ENCODE measurements at places on chromosomes 4 and X.

- DNase-seq, result no peak
Observed at GRCh38 chrX:15496824-15497223, 3.7 kb upstream of the PIR start.

DNA sequence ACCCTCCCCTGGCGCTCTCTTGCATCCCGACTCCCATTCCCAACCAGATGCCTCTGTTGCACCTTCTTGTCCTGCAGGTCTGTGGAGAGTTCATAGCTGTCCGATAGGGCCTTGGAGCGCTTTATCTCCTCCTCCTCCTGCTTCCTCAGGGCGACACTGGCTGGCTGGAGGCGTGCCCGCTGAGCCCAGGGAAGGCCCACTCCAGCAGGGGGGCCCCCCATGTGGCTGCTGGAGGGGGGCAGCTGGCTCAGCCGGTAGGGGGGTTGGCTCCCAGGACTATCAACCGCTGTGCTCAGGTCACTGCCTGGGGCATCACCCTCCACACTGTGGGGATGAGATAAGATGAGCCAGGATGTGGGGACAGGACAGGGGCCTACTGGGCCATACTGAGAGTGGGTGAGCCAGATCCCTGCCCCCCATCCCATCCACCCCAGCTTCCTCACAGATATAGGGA, 25.6 kb downstream of the IQSEC2 start:
- no peak for DNase-seq

DNA sequence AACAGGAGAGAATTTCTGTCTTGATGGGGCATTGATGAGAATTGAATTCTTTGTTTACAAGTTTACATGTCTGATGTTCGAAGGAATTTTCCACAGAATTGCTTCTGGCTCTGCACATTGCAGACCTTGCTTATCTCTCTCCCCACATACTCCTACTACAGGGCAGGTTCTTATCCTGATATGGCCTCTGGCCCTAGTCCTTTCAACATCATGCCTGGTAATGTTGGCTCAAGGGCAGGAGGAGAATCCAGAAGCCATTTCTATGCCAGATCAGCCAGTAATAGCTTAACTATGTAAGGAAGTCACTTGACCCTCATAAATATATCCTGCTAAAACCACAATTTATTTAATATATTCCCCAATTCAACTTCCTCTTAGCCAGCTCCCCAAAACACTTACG, 24.3 kb upstream of the TSPAN5 start:
- no peak for DNase-seq

GRCh38 chrX:46308110-46308509, 237.1 kb downstream of the ZNF674 start:
- DNase-seq, result no peak

GRCh38 chr4:11021333-11021732, 336.8 kb upstream of the CLNK start:
- DNase-seq, result no peak

GRCh38 chr4:147060151-147060931, 114.7 kb upstream of the TTC29 start:
- no peak for DNase-seq

DNA sequence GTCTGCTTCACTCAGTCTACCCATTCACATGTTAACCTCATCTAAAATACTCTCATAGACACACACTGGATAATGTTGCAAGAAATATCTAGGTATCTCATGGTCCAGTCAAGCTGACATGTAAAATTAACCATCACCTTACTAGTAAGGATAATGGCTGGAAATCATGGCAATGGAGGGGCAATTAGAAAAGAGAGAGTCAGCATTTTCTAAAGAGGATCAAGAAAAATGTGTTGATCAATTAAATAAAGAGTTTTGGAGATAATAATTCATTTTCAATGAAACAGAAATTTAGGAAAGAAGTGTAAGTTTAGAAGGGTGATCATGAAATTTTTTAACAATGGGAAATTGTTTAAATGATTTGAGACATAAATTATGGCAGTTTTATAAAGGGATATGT, 1914.1 kb upstream of the IGFBP7 start:
- no peak for DNase-seq

DNA sequence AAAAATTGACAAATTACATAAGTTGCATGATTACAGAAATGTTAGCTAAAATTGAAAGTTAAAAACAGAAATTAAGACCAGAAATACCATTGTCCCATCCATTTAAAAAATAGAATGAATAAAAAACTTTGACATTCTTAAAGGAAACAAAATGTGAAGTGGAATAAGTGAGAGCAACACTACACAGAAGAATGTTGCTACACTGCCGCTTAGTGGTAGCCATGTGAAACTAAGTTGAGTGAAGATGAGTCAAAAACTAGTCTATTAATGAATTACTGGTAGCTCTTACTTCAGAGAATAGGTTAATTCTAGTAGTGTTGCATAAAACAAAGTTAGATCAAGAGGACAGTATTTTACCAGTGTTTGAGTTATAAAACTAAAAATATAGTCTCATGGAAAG, 571.0 kb upstream of the KLHL4 start:
- no peak for DNase-seq

GRCh38 chrX:67787196-67787595, 243.4 kb downstream of the AR start:
- no peak for DNase-seq

DNA sequence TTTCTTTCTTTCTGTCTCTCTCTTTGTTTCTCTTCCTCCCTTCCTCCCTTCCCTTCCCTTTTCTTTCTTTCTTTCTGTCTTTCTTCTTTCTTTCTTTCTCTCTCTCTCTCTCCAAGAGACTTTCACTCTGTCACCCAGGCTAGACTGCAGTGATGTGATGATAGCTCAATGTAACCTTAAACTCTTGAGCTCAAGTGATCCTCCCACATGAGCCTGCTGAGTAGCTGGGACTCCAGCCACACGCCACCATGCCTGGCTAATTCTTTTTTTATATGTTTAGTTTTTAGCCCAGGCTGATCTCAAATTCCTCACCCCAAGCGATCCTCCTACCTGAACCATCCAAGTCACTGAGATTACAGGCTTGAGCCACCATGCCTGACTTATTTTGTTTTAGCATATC, 64.3 kb upstream of the EMCN start:
- no peak for DNase-seq

GRCh38 chrX:129523079-129523911, at the start of gene SMARCA1:
TSS of gene SMARCA1 (minus strand) at chrX:129523490. CDS start at chrX:129523370, 120 bp downstream.
- DNase-seq, result peak; percentile 75

- no peak for DNase-seq
Observed at GRCh38 chrX:48971249-48972219, at the start of gene KCND1. TSS of gene KCND1 (minus strand) at chrX:48971844. CDS start at chrX:48970271, 1,573 bp downstream.

GRCh38 chrX:7444967-7445366, 297.0 kb upstream of the PUDP start:
- no peak for DNase-seq

- no peak for DNase-seq
Observed at GRCh38 chr4:151806511-151806927, 45.7 kb upstream of the GATB start.

GRCh38 chr4:137470806-137471205, 61.5 kb downstream of the PCDH18 start:
- DNase-seq, result no peak

GRCh38 chrX:73964579-73964978, 339.4 kb upstream of the ZCCHC13 start:
- DNase-seq, result no peak

DNA sequence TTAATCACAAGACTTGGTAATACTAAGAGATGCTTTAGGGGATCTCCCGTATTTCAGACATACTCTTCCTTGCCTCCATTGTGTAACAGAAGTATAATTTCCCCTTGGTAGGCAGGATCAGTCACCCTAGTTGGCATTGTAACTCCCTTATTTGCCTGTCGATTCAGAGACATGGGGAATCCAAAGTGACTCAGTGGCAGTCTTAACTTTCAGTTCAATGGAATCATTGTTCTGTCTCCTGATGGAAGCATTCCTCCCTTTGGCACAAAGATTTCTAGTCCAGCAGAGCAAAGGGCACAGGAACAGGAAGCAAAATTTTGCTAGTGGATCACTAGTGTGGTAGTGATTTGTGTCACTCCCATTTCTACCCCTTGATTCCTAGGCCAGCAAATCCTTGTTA, 80.4 kb downstream of the DCUN1D4 start:
- DNase-seq, result no peak

DNA sequence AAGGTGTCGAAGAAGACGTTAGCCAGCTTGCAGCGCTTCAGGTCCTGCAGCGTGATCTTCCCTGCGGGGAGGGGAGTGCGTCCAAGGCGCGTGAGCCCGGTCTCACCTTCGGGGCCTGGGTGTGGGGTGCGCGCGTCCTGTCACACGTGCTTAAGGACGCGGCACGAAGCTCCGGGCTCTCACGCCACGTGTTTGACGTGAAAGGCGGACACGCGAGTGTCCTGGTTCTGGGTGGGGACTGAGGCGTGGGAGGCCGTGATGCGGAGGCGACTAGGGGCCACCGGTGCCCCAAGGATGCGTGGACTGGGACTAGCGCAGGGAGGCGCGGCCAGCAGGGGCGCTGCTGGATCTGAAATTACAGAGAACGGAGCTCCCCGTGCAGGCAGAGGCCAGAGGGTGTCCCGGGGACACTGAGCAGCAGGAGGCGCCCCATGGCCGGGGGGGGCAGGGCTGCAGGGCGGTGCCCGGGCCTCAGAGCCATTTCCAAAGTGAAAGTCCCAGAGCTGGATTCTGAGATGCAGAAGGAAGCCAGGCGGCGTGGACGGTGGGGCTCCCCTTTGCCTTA, 20.3 kb upstream of the GTPBP6 start:
- DNase-seq, result no peak

- no peak for DNase-seq
Observed at GRCh38 chr4:4506961-4507360, 34.9 kb downstream of the STX18 start.

- no peak for DNase-seq
Observed at GRCh38 chr4:162497564-162498167, 333.9 kb upstream of the FSTL5 start.

GRCh38 chr4:79513576-79513975, 105.5 kb upstream of the GK2 start:
- DNase-seq, result no peak

DNA sequence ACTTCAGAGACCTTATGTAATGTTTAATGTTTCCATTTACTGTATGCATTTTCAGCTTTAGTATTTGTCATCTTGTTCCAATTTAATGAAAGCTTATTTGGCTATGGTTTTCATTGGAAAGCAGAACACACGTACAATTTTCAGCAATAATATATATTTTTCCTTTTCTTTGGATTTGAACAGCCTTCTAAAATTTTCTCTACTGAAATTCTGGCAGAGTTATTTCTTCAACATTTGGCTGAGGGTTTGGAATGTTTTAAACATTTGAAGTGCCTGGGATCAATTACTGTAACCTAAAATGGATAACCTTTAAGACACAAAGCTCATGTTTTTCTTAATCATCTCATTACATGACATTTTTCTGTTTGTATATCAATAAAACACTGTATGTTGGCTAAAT, 156.9 kb downstream of the TENM3 start:
- no peak for DNase-seq

- peak; percentile 31 for DNase-seq
Observed at GRCh38 chr4:5374592-5374991, 323.3 kb downstream of the STK32B start.

DNA sequence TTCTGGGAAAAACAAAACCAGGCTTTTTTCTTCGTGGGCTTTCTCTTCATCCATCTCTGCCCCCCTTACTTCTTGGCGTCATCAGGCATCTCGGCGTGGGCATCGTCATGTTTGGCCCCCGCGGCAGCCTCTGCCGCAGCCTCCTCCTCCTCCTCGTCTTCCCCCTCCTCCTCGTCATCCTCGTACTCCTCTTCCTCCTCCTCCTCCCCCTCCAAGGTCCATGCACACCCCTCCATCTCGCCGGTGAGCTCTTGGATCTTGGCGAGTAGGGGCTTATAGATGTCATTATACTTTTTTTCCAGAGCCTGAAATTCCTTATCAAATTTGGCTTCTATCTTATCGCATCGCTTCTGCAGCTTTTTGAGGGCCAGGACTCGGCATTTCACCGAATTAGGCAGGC, 488 bp downstream of the NAP1L5 start:
- DNase-seq, result no peak

DNA sequence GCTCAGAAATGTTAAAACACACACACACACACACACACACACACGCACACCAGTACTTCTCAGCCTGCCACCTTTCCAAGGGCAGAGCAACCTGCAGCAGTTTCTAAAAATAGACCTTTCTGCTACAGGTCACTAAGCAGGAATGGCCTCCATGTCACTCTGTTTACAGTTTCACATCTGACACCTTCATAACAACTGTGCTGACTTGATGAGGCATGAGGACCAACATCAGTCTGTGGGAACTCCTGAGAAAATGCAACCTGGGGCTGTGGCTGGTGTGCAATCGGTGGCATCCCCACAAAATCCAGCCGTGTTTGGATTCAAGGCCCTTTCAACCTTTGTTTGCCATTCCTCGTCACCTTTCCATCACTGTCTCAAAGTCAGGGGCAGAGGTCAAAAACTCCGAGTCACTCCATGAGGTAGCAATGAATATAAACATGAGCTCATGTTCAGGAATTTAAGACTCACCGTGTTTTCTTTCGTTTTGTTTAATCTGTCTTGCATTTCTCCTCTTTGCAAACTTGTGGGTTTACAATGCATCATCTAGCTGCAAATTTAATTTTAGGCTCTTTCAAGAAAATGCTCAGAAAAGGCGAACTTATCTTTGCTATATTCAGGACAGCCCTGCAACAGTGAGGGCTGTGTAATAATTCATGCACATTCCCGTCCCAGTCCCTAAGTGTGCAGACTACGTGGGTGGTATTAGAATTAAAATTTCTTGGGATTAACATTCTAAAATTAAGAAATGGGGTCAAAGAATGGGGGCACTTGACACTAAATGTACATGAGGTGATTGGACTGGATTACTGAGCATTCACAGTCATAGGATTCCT, 135.3 kb downstream of the SHROOM3 start:
- DNase-seq, result no peak

DNA sequence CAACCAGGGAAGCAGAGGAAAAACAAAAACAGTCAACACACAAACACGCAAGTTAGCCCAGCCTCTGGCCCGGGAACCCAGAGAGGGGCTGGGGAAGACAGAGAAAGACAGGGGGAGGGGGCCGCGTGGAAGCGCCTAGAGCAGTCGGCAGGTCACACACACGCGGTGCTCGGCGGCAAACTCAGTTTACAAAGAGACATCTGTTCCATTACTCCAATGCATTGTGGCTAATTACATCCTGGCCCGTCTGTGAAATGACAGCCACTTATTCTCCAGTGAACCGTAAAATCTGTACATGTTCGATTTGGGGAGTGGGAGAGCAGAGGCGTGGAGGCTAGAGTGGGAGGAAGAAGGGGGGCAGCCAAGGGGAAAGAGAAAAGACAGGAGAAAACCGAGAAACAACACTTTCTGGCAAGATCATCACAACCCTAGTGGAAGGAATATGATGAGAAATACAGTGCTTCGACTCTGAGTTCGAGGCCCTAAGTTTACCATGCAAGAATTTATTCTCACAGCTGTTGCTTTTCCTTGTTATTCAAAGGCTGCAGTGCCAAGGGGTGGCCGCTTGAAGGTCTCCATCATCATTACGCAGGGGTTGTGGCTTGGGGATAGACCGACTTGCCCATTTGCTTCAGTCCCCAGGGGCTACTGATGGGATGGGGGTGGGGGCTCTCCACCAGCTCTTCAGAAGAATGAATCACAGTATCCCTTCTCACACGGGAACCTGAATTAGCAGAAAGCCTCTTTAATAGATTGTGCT, 167.7 kb downstream of the MGST2 start:
- no peak for DNase-seq

- DNase-seq, result no peak
Observed at GRCh38 chr4:181137351-181137750, 1105.9 kb upstream of the TENM3 start.
